AG09319 (cell line): ENCODE measurements at places on chromosomes 1 and 21.
A peak's percentile ranks its signal among the peaks of the same experiment; 100 is the strongest.

- no peak for DNase-seq
Measured at GRCh38 chr1:156998840-156999500, 46.6 kb downstream of the ARHGEF11 start.

GRCh38 chr1:84876353-84876752, 16.7 kb downstream of the LPAR3 start:
- no peak for DNase-seq

DNA sequence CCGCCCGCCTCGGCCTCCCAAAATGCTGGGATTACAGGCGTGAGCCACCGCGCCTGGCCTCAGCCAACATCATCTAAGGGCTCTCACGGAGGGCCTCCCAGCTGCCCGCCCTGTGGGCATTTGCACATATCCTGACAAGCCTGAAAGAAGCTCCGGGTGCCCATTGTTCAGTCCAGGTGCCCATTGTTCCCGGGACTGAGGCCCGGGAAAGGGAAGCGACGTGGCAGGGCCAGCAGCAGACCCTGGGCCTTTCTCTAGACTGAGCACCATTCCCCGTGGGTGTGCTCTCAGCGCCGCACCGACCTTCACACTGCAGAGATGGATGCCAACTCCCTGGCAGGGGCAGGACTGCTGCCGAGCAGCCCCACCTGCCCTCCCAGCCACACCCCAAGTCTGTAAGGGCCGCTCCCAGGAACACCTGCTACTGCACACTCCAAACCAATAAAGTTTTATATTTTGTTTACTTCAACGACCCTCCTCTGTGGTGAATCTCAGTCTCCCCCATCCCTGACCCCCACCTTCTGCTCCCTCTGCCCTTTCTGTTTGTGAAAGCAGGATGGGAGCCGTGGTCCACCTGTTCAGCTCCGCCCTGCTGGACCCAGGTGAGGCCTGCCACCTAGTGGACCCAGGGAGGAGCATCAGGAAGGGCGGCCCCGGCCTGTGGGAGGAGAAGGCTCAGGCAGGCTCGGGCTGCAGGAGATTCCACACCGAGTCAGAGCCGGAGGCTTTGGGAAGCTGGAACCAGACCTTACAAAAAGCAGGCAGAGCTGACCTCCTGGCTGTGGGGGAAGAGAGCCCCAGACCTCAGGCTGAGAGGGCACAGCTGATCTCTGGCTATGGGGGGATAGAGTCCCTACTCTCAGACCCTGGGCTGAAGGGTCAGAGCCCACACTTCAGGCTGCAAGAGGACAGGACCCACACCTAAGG, 1.1 kb upstream of the TMEM82 start:
- DNase-seq = no peak

DNA sequence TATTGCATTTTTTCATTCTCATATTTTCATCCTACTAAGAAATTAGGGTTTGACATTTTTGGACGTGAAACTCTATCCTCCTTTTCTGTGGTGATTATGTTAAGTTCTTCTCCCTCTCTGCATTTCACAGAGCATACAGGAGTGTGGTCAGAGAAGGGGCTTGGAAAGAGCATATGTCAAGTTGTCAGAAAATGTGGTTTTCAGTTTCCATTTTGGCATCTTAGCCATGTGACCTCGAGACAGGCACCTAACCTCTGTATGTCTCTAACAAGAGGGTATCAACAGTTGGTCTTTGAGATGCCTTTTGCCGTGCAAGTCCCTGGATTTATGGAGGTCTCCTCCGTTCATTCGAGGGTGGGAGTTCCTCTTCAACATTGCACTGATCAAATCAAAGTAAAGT, 140.7 kb downstream of the CYYR1 start:
- DNase-seq = no peak

GRCh38 chr1:155657463-155657862, 31.1 kb downstream of the YY1AP1 start:
- DNase-seq = no peak

DNA sequence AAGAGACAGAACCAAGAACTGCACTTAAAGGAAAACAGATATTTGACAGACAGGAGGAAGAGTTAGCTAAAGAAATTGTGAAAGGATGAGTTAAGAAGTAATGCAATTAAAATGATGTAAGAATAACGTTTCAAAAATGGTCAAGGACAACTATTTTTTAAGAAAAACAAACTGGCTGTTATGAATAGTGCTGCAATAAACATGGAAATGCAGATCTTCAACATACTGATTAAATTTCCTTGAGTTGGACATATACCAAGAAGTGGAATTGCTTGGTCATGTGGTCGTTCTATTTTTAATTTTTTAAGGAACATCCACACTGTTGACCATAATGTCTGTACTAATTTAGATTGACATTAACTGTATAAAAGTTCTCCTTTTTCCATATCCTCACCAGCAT, 23.1 kb upstream of the PHTF1 start:
- no peak for DNase-seq

GRCh38 chr21:31997191-31997590, 124.4 kb downstream of the HUNK start:
- no peak for DNase-seq

- DNase-seq = no peak
Measured at GRCh38 chr1:61604684-61605083, 120.3 kb downstream of the TM2D1 start.

DNA sequence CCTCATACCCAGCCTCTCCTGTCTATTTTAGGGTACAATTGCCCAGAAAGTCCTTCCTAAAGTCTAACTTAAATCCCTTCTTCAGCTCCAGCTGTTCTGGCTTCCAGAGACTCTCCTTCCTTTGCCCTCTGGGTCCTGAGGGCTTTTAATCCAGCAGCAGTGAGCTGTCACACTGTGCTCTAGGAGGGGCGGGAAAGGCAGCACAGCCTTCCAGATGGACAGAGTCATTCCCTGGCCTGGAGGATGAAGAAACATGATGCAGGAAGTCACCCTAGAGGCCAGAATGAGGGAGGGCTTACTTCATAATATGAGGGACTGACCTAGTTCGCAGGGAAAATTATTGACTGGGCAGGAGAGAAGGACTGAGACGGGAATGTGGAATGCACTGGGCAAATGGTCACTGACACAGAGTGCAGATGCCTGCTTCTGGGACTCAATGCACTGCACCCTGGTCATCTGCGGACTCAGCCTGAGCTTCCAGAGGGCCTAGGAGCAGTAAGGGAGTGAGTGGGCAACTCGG, 1.3 kb downstream of the SH2D2A start:
- peak; percentile 45 for DNase-seq

DNA sequence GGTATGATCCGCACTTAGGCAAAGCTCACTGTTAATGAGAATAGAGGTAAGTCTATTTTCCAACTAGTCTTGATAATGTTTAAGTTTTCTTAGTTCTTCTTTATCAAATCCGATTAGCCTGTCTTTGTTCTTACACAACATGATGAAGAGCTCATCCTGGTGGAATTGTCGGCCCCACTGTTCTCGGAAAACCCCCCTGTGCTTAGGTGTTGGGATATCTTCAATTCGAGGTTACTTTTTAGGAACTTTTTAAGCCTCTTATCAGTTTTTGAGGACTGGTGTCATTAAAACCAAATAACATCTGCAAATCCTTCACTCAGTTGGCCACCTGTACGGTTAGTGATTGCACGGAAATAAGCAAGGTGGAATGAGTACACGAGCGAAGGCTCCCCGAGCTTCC, 60.7 kb upstream of the KIF26B start:
- no peak for DNase-seq
